OCI-LY7 (cell line): ENCODE measurements at places on chromosomes 7 and 10. TPM values are rescaled to one million over a fixed set of nuclear protein-coding genes. Genes with fewer than 3 reads are reported as not detected.

The ZNF488 gene
- 0.30 and 0.34 TPM in 2 replicates for total RNA-seq

The SPRN gene
- total RNA-seq = not detected in 2 replicates

The GALNT17 gene
- not detected in 2 replicates for total RNA-seq

The SLC26A4 gene
- total RNA-seq = 0.27 TPM in 1 of 2 replicates, not detected in the other

The LDB3 gene
- 0.08 TPM in 1 of 2 replicates, not detected in the other for total RNA-seq

The GJC3 gene
- total RNA-seq = not detected in 2 replicates

The ST8SIA6 gene
- total RNA-seq = not detected in 2 replicates

The CCZ1 gene
- 108 and 115 TPM in 2 replicates for total RNA-seq

The CREB3L2 gene
- total RNA-seq = 79.0 and 95.7 TPM in 2 replicates

The FZD1 gene
- 1.1 and 1.3 TPM in 2 replicates for total RNA-seq

The AKAP9 gene
- total RNA-seq = 38.1 and 43.0 TPM in 2 replicates

The HGF gene
- not detected in 2 replicates for total RNA-seq

The EGFR gene
- total RNA-seq = 0.15 and 0.27 TPM in 2 replicates

The H2BK1 gene
- total RNA-seq = not detected in 2 replicates

The ASCC1 gene
- total RNA-seq = 51.5 and 59.9 TPM in 2 replicates

The CABCOCO1 gene
- total RNA-seq = not detected in 2 replicates

The ANKRD30A gene
- not detected in 2 replicates for total RNA-seq

The TAS2R5 gene
- 1.3 and 1.8 TPM in 2 replicates for total RNA-seq

The GIMAP5 gene
- not detected in 2 replicates for total RNA-seq

The TMEM139 gene
- 0.46 and 0.48 TPM in 2 replicates for total RNA-seq

The LBX1 gene
- total RNA-seq = not detected in 2 replicates

The SAMD9 gene
- total RNA-seq = 7.6 and 8.7 TPM in 2 replicates

The MMD2 gene
- not detected in 2 replicates for total RNA-seq

The IGFBP1 gene
- total RNA-seq = not detected in 2 replicates

The CD36 gene
- not detected in 2 replicates for total RNA-seq

The BMPER gene
- total RNA-seq = not detected in 2 replicates

The MMP21 gene
- not detected in 2 replicates for total RNA-seq

The SLC26A3 gene
- not detected in 2 replicates for total RNA-seq

The POLD2 gene
- total RNA-seq = 261 and 271 TPM in 2 replicates

The CDNF gene
- 3.6 and 3.7 TPM in 2 replicates for total RNA-seq

The CALHM3 gene
- total RNA-seq = not detected in 2 replicates

The NODAL gene
- not detected in 2 replicates for total RNA-seq

The SEMA4G gene
- total RNA-seq = 0.17 and 0.21 TPM in 2 replicates

The C7orf33 gene
- not detected in 2 replicates for total RNA-seq

The CRHR2 gene
- not detected in 2 replicates for total RNA-seq

The CYP26A1 gene
- total RNA-seq = not detected in 2 replicates

The METTL27 gene
- total RNA-seq = 2.1 and 2.3 TPM in 2 replicates

The SPDYE11 gene
- total RNA-seq = not detected in 2 replicates

The HOXA2 gene
- total RNA-seq = 0.42 TPM in 1 of 2 replicates, not detected in the other

The CYP3A7 gene
- not detected in 2 replicates for total RNA-seq

The MRLN gene
- total RNA-seq = not detected in 2 replicates

The HOXA4 gene
- total RNA-seq = 1.6 and 2.0 TPM in 2 replicates

The DDC gene
- not detected in 2 replicates for total RNA-seq

The PLCE1 gene
- total RNA-seq = not detected in 2 replicates

The TACR2 gene
- total RNA-seq = not detected in 2 replicates
